ENCODE measurements at places on chromosomes 13 and 19. TPM values are rescaled to one million over a fixed set of nuclear protein-coding genes. Genes with fewer than 3 reads are reported as not detected.
A peak's percentile ranks its signal among the peaks of the same experiment; 100 is the strongest.

Gene ATP4B
- total RNA-seq, result not detected

Gene MADCAM1
- total RNA-seq, result 0.47 TPM

Gene CD33
- not detected for total RNA-seq

Gene SIGLEC5
- total RNA-seq, result not detected

Gene KCNN4
- total RNA-seq, result 0.68 TPM

Gene LILRB2
- not detected for total RNA-seq

Gene SPATA13
- 5.5 TPM for total RNA-seq

Gene WDR87
- total RNA-seq, result not detected

DNA sequence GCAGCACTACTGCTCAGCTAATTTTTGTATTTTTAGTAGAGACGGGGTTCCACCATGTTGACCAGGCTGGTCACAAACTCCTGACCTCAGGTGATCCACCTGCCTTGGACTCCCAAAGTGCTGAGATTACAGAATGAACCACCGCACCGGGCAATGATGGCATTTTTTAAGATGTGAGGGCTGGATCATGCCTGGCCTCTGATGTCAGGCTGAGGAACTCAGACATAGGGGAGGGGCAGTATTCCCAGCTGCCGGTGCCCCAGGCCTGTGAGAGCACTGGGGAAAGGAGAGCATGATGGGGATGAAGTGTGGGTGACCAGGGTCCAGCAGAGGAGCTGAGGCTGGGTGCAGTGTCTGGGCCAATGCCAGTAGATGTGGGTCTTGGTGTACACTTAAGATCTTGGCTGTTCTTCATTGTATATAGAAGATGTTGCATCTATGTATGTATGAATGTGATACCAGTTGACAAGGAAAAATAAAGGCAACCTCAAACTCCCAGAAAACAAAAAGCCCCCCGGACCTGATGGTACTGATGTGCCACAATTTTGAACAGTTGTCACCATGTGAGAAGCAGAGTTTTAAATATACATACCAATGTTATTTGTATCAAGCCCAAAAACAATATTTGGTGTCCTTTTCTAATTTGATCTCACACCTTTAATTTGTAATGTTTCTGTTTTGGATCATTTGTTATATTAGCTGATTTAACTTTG lies 3.4 kb upstream of the PLVAP start:
- no peak overlapping the region for H3K4me3 ChIP-seq
- H3K27me3 ChIP-seq, result peaks cover 16% of the 10 kb centered on the region

DNA sequence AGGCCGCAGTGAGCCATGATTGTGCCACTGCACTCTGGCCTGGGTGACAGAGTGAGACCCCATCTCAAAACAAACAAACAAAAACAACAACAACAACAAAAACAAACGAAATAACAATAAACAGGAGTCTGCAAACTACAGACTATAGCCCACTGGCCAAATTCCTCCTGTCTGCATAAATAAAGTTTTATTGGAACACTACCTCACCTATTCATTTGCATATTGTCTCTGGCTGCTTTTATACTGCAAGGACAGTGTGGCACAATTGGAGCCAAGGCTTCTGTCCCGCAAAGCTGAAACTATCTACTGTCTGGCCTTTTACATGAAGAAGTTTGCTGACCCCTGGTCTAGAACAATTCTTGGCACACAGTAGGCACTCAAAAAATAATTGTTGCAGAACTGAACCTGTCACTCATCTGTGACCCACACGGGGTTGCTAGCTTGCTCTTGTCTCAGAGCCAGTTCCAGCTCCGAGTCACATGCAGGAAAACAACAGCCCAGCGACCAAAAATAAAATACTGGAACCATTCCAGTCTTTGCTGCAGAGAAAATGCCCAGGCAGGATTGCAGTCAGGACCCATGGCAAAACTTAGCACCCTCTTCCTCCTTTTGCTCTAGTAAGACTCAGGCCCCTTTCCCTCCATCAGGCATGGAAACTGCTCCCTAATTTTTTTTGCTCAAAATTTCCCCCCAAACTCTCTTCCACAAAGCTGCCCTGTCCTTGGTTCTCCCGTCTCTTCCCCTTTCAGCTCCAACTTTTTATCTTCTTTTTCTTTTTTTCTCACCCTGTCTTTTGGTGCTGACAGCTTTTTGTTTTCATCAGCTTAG lies 4.8 kb upstream of the MYH14 start:
- DNase-seq, result no peak
- no peak overlapping the region for H3K4me3 ChIP-seq
- no peaks in the 10 kb centered on the region for H3K36me3 ChIP-seq
- H3K27me3 ChIP-seq, result peaks cover 9% of the 10 kb centered on the region

DNA sequence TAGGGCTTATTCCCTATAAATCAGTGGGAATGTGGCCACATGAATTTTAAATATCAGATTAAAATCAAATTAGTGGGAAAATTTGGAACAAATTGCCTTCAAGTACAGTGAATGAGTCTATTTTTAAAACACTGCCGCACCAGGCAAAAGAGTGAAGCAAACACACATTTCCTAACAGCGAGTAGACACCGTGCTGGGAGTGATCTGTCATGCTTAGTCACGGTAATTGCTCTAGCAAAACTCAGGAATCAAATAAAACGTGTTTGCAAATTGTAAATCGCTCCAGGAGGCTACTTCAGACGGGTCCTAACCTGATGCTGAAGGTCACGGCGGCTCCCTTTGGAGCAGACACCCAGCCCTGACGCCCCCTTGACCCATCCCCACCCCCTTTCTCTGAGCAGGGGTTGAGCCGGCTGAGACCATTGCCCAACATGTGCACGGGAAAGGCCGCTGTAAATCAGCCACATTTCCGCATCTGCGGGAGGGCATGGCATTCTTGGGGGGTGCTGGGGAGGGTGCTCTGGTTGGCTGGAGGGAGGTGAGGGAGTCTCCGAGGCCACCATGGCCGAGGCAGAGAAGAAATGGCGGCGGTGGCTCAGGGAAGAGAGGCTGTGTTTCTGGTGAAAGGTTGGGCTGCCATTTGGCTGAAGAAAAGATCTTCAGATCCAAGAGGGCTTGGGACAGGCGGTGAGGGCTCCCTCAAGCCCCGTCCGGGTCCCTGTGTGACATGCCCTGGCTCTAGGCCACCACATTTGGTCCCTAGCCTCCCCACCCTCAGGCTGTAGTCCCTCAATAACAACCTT lies 8.9 kb downstream of the CEBPA start:
- H3K36me3 ChIP-seq, result peaks cover 5% of the 10 kb centered on the region
- H3K4me3 ChIP-seq, result peak overlapping the region; percentile 74
- peaks cover 2% of the 10 kb centered on the region for H3K27me3 ChIP-seq
- peaks cover 51% of the 10 kb centered on the region for H3K4me1 ChIP-seq

DNA sequence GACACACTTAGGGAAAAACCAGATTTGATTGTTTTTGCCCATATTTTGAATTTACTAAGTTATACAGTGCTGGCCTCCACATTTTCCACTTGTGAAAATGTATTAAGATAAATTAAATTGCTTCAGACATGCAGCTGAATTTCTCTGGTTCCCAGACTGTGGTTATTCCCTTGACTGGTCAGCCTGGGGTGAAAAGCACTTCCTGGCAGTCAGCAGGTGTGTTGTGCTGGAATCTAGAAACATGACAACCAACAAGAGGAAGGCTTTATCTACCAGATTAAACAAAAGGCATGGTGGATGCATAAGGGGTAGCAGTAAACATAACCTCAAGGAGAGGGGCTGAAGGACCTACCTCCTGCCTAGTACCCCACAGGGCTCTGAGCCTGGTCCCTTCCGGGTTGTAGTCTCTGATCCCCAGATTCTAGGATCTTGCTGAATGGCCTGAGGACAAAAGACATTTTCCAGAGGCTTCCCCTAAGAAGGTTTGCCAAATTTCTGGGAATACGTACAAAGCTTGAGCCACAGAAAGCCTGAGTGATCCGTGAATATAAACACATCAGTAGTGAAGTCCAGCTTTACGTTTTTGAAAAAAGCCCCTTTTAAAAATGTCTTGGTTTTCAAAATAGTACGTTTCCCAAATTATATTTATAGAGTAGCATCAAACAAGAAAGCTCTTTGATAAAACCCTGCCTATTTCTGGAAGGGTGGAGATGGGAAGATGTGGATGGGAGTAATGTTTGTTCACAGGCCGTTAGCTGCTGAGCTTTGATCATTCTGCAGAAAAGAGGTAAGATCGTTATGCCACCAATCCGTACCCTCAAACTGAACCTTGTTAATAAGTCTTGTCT lies 133.4 kb downstream of the LACC1 start:
- H3K27me3 ChIP-seq, result no peaks in the 10 kb centered on the region
- no peaks in the 10 kb centered on the region for H3K36me3 ChIP-seq
- H3K4me1 ChIP-seq, result peaks cover 12% of the 10 kb centered on the region
- no peak for DNase-seq

DNA sequence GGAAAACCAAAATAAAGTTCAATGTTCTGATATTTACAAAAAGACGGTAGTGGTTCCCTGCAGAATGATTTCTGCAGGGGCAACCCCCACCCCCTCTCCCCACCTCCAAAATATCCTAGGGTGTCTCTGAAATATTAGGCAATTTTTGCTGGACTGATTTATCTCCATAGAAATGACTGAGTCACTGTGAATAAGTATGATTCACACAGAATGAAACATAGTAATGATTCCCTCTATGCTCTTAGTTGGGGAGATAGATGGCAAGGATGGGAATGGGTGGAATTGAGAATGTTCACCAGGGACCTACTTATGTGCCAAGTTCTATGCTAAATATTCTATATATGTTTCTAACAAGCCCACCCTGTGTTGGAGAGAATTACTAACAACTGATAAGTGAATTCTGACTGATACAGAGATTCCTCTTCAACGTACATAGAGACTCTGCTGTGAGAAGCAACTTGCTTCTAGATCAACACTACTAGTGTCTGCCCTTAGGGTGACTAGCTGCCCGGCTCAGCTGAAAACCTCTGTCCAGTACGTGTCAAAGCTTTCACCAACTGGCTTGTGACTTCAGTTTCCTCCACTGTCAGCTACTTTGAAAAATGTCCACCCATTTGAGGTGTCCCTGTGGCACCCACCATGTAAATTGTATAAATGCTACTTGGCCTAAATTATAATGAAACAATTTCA lies 38.4 kb upstream of the RAP2A start:
- no peak overlapping the region for H3K4me3 ChIP-seq
- H3K4me1 ChIP-seq, result peaks cover 40% of the 10 kb centered on the region
- H3K27ac ChIP-seq, result peak overlapping the region; percentile 67
- no peaks in the 10 kb centered on the region for H3K36me3 ChIP-seq

DNA sequence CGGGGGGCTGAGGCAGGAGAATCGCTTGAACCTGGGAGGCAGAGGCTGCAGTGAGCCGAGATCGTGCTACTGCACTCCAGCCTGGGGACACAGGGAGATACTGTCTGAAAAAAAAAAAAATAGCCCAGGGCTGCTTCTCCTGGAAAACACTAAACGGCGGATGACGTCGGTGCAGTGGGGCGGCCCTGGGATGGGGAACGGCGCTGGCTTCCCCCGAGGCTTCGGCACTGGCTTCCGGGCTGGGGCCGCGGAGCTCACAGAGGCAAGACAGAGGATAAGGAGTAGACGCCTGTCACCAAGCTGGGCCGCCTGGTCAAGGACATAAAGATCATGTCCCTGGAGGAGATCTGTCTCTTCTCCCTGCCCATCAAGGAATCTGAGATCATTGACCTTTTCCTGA lies 5.0 kb downstream of the PRSS57 start:
- no peak overlapping the region for H3K4me3 ChIP-seq
- DNase-seq, result no peak
- no peaks in the 10 kb centered on the region for H3K36me3 ChIP-seq
- H3K27ac ChIP-seq, result no peak overlapping the region

- H3K4me1 ChIP-seq, result peaks cover 24% of the 10 kb centered on the region
- H3K4me3 ChIP-seq, result peak overlapping the region; percentile 82
- H3K27me3 ChIP-seq, result peaks cover 1% of the 10 kb centered on the region
- H3K27ac ChIP-seq, result peak overlapping the region; percentile 98
- peaks cover 19% of the 10 kb centered on the region for H3K36me3 ChIP-seq
- DNase-seq, result peak; percentile 95
Measured at GRCh38 chr19:33472691-33473652, 48.6 kb downstream of the PEPD start.

DNA sequence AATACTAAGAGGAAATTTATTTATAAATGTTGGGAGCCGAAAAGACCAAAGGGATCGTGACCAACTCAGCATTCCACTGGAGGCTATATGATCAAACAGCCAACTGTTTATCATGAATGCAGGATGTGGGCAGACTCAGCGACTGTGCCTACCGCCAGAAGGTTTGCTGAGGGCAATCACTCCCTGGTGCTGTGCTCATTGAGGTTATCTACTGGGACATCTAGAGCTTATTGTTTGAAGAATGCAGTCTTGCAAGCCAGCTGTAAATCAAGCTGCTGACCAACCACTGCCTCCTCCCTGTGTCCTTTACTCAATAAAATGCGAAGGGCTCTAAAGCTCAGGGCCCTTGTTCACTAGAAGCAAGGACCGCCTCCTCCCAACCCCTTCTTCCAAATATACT lies 8.5 kb upstream of the XPO4 start:
- peaks cover 18% of the 10 kb centered on the region for H3K27me3 ChIP-seq
- H3K4me3 ChIP-seq, result no peak overlapping the region

- peaks cover 33% of the 10 kb centered on the region for H3K36me3 ChIP-seq
- H3K27ac ChIP-seq, result peak overlapping the region; percentile 27
- peaks cover 4% of the 10 kb centered on the region for H3K27me3 ChIP-seq
- DNase-seq, result no peak
Measured at GRCh38 chr19:40438284-40438683, 5.9 kb downstream of the SERTAD3 start.

DNA sequence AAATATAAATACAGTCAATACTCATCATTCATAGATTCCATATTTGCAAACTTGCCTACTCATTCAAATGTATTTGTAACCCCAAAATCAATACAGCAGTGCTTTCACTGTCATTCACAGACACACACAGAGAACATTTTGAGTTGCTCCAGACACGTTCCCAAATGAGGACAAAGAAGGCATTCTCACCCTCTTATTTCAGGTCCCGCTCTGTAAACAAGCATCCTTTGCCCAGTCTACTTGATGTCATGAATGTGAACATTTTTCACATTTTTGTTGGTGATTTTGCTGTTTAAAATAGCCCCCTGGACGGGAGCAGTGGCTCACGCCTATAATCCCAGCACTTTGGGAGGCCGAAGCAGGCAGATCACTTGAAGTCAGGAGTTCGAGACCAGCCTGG lies 15.5 kb downstream of the C19orf47 start:
- H3K4me1 ChIP-seq, result 0 out of 2 replicates have a peak, but pooled peaks cover 5% of the 10 kb centered on the region
- no peak for DNase-seq
- no peaks in the 10 kb centered on the region for H3K27me3 ChIP-seq
- H3K4me3 ChIP-seq, result no peak overlapping the region

DNA sequence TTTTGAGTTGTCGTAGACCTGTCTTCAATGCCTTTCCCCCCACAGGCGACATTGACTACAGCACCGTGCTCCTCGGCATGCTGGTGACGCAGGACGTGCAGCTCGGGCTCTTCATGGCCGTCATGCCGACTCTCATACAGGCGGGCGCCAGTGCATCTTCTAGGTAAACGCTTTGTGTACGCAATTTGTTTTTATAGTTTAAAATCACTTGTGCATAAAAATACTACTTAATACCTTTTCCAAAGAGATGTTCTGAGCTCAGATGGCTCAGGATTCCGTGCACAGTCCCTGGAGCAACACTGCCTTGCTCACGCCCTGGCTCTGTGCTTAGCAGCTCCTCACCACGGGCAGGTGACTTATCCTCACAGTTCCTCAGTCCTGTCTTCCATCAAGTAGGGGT lies 30.1 kb upstream of the DCUN1D2 start:
- no peaks in the 10 kb centered on the region for H3K4me1 ChIP-seq
- no peaks in the 10 kb centered on the region for H3K27me3 ChIP-seq
- no peak for DNase-seq
- H3K36me3 ChIP-seq, result peaks cover 40% of the 10 kb centered on the region
